BJ (cell line): ENCODE measurements at places on chromosomes 7 and 10.

DNA sequence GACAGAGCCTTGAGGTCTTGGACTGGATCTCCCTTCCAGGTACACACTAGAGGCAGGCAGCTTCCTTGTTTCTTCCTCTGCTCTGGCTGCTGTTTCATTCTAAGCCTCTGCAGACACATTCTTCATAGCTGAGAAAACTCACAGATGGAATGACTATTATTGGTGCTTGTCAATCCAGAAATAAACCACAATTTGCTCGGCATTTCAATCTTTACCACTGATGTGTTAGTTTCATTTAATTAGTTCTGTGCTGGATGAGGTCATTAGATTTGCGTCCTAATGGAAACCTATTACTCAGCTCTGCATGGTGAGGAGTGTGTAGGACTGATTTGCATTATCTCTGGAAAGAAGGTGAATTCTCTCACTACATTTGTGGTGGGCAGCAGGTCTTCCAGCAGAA, 392.5 kb downstream of the NRG3 start:
- no peak for DNase-seq

DNA sequence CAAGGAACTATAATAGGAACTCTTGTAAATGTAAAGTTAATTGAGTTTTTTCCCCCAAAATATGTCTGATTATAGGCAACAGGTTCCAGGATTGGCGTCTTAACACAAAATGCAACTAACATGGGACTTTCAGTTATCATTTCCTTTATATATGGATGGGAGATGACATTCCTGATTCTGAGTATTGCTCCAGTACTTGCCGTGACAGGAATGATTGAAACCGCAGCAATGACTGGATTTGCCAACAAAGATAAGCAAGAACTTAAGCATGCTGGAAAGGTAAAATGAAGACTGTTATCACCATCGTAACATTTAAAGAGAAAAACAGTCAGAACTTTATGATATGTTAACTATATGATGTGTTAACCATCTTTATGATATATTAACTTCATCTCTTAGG, 63.7 kb downstream of the SP8 start:
- DNase-seq = no peak

DNA sequence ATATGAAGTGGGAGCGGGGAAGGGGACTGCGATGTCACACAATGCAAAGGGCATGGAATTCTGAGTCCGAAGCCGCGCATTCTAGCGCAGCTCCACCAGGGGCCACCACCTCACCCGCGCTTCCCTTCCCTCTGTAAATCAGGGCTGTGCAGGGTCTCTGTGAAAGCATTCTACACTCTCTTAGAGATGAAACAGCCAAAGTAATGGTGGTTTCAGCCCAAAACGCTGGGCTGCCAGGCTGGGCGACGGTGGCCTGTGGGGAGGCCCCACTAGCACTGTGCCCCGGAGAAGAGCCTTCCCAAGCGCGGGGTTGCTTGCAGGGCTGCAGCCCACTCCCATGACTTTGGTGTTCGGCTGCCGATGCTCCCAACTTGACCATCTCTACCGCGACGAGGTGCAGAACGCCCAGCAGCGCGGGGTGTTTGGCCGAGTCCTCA, 11.4 kb downstream of the ATG9B start:
- DNase-seq = no peak

GRCh38 chr7:526460-527034, 6.9 kb upstream of the PDGFA start:
- no peak for DNase-seq

GRCh38 chr10:133126431-133127290, 33.4 kb upstream of the KNDC1 start:
- no peak for DNase-seq

DNA sequence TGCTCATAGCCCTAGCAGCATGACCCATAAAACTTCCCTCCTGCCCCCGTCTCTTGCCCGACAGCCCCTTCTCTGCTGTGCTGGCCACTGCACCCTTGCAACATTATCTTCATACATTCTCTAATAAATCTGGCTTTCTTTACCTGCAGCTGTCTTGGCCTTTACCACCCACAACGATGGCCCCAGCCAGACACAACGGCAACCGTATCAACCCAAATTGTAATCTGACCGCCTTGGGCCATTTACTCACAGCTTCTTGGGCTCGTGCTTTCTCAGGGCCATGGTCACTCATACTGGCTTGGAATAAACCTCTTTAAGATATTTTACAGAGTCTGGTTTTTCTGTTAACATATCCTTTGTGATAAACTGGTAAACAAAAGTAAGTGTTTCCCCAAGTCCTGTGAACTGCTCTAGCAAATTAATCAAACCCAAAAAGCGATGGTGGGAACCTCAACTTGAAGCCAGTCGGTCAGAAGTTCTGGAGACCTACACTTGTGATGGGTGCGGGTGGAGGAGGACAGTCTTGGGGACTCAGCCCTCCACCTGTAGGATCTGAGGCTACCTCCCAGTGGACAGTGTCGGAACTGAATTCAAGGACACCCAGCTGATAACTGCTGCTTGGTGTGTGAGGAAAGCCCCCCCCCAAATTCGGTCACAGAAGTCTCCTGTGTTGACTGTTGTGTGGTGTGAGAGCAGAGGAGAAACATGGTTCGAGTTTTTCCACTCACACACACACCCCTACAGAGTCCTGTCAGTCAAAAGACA, 87.6 kb upstream of the ATP6V0A4 start:
- no peak for DNase-seq

DNA sequence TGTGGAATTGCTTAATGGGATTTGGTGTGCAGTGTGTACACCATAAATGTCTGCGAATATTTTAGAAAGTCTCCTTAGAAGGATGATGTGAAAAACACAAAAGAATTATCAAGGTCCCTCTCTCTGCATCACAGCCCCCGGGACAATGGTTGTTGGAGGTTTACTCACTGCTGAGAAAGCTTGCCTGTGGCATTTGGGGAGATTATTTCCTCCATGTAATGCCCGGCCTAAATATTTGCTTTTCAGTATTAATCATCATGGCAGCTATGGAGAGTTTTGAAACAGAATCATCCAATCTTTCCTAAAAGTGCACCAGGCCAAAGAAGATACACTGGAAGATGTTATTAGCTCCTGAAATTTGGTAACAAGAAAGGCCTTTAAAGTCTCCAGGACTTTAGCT, 113.8 kb upstream of the ADCY1 start:
- no peak for DNase-seq

DNA sequence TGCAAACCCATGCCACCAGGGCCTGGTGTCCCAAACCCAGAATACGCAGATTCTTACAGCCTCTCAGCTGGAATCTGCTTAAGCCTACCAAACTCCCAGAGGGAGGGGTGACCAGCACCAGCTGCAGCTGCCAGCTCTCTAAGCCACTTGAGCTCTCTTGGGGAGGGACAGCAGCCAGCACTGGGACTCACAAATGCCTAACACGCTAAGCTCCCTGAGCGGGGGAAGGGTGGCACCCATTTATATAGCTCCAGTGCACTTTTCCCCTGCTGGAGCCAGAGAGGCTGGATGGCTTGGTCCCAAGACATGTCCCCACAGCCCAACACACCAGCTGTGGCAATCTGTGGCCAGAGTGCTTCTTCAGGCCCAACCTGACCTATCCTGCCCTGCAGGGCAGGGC, 326.8 kb upstream of the NRG3 start:
- DNase-seq = no peak

DNA sequence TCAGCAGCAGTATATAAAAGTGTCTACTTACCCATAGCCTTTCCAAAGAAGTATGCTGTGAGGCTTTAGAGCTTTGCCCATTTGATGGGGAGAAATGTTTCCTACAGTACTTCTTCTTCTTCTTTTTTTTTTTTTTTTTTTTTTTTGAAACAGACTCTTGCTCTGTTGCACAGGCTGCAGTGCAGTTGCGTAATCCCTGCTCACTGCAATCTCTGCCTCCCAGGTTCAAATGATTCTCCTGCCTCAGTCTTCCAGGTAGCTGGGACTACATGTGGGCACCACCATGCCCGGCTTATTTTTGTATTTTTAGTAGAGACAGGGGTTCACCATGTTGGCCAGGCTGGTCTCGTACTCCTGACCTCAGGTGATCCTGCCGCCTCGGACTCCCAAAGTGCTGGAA, 101.7 kb upstream of the TMEM26 start:
- no peak for DNase-seq

GRCh38 chr7:11297126-11297625, 323.5 kb downstream of the PHF14 start:
- DNase-seq = no peak

GRCh38 chr10:130432850-130433249, 296.7 kb downstream of the GLRX3 start:
- no peak for DNase-seq

DNA sequence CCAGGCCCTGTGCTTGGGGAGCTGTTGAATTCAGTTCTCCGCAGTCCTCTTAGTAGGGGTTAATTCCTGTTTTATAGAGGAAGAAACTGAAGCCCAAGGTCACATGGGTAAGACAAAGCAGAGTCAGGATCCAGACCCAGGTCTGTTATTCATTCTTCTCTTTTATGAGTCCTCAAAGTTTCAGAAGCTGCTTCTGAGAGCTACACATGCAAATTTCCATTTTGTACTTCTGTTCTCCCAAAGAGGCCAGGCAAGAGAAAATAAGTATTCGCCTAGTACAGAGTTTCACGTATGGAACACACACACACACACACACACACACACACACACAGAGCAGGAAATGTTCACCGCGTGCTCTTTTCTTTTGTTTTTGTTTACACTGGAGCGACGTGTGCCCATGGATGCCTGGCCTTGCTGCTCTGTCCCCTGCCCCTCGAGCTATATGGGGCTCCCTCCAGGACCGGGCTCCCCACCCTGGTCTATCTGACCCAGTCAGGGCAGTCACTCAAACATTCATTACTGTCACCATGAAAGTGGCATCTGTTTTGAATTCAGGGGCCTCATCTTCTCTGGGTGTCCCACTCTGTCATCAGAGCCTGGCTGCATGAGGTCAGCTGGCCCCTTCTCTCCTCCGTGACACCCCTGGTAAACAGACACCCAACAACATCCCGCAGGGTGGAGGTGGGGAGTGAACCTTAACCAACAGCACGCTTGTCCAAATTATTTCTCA, 84.4 kb downstream of the TNS3 start:
- no peak for DNase-seq

DNA sequence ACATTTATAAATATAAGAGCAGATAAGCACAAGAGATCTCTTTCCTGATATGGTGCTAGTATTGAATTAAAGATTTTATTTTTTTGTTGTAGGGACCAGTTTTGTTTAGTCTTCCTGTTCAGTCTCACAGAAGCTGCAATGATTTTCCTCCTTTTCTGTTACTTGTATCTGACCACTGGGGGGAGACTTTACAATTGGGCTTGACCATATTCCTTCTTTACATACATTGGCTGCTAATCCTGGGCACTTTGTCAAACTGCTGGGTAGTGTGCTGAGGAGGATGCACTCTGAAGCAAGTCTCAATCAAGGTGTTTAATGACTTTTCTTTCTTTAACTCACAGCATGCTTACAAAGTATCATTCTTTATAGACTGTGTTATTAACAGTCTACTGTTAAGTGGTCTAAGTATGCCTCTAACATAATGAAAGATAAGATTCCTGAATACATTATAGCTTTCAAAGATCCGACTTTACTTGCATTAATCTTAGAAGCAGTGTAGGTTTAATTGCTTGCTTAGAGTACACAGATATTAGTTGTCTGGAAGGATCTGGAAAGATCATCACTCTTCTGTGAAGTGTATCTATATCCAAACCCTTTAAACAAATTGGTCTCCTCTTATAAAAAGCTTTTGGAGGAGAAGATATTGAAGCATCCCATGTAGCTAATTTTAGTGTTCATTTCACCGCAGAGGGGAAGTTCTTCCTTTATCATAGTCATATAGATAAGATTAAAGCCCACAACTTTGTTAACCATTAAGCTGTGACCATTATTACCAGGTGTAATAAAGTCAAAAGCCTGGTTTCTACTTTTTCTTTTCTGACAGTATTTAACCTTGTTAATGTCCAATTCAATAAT, 3.1 kb downstream of the PALS2 start:
- no peak for DNase-seq

- no peak for DNase-seq
These were observed 243.1 kb downstream of the ARL4A start for GRCh38 chr7:12930534-12930933.

GRCh38 chr7:2539031-2539911, 16.1 kb downstream of the BRAT1 start:
- no peak for DNase-seq

GRCh38 chr10:71025535-71025934, 137.2 kb upstream of the PCBD1 start:
- no peak for DNase-seq

- DNase-seq = no peak
These were observed 79.9 kb downstream of the VTI1A start for GRCh38 chr10:112526906-112527305.

DNA sequence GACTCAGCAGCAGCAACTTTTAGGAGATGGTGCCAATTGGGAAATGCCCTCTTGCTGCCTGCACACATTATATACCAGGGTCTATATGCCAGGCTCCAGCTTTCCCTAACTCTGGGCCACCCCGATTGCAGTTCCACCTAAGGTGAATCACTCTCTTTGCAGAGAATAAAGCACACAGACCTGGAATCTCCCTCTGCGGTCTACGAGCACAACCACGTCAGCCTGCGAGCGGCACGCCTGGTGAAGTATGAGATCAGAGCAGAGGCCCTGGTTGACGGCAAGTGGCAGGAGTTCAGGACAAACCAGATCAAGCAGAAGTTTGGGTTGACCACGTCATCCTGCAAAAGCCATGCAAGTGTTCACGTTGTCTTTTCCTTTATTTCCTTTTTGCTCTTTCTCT, 38.2 kb upstream of the PLEKHA1 start:
- DNase-seq = no peak
